H9 (cell line): ENCODE measurements at places on chromosomes 16 and 17. TPM values are rescaled to one million over a fixed set of nuclear protein-coding genes. Genes with fewer than 3 reads are reported as not detected.

DNA sequence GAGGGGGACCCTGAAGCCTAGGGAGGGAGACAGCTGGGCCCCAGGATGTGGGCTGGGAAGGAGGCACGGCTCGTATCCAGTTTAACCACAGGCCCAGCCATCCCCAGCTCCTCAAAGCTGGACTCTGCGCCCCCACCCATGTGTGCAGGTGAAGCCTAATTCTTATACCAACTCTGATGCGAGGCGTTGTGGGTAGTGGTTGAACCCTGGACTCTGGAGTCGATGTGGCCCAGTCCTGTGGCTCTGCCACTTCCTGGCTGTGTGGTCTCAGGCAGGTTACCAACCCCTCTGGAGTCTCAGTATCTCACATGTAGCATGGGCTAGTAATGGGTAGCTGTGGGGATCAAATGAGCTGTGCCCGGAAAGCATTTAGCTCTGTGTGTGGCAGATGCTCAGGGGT lies 60.4 kb upstream of the TOB1 start:
- H3K36me3 ChIP-seq: no peaks in the 10 kb centered on the region
- H3K27me3 ChIP-seq: no peaks in the 10 kb centered on the region

Gene RNF112
- 0.81 and 1.1 TPM in 2 replicates for total RNA-seq

GRCh38 chr17:83103200-83103942 lies 24.0 kb downstream of the METRNL start:
- peak; percentile 71 for DNase-seq
- no peaks in the 10 kb centered on the region; the same call in 1 of the 2 replicates for H3K4me1 ChIP-seq
- no peaks in the 10 kb centered on the region for H3K36me3 ChIP-seq
- no peak overlapping the region for H3K4me3 ChIP-seq

DNA sequence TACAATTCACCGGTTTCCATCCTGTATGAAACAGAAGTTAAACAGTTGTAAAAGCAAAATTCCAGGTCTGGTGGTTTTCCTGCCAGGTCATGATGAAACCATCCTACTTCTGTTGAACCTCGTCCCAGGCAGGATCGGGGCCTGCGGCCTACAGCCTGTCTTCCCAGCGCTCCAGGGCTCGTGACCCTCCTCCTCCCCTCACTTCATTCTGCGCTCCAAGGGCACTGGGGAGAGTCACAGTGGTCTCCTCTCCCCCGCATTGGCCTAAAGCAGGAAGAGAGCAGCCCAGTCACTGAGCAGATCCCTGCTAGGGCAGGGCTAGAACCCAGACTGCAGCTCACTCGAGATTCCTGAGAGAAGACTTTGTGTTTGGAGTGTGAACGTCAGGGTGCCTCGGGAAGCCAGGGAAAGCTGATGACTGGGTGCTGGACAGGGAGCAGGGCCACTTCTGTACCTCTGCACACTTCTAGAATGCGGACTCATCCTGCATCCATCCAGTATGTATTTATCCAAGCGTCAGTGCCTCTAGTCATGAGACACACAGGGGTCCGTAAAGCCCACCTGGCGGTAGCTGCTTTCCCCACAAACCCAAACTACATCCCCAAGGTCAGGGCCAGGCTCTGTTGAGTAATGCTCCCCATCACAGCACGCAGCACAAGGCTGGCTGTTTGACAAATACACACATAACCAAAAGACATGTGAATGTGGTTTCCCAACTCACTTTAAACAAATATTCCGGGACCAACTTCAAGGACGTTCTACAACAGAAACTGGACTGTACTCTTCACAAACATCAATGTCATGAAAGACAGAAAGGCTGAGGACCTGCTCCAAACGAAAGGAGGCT lies 1.7 kb upstream of the ITGAE start:
- DNase-seq: no peak
- no peaks in the 10 kb centered on the region for H3K4me1 ChIP-seq
- H3K4me3 ChIP-seq: no peak overlapping the region
- H3K27me3 ChIP-seq: no peaks in the 10 kb centered on the region
- no peak overlapping the region for H3K27ac ChIP-seq
- H3K36me3 ChIP-seq: peaks cover 1% of the 10 kb centered on the region; the same call in 1 of the 3 replicates

Gene KRTAP17-1
- total RNA-seq: not detected in 2 replicates

DNA sequence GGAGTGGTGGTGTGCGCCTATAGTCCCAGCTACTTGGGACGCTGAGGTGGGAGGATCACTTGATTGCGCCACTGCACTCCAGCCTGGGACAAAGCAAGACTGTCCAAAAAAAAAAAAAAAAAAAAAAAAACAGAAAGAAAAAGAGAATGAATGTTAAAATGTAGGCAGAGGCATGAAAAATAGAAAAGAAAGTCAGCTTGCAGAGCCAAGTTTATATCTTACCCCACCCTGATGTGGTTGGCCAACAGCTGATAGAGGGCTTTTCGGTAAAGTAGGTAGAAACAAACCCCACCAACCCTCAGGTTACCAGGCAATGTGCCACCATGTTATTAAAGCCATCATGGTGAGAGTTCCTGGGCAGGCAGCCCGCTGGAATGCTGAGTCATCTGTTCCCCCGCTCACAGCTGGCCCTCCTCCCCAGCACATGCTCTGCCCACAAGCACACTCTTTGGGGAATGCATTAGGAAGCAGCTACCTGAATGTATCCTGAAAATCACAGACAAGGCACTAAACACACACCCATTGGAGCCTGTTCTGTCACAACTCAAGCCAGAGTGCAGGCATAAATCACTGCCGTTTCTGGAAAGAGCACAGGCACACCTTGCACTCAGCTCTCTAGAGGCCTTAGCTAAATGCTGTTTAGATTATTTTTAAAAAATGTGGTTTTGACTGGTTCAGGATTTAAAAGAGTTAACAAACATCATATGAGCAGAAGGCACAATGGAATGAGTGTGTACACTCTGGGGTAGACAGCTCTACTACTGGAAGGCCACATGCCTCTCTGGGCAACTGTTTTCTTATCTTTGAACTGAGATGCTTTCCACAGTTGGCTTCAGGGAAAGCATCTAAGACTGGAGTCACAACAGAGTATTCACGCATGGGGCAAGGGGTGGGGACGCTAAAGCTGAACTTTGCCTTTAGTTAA lies 128.5 kb downstream of the PARN start:
- no peak overlapping the region for H3K27ac ChIP-seq
- no peaks in the 10 kb centered on the region for H3K27me3 ChIP-seq
- peaks cover 7% of the 10 kb centered on the region for H3K4me1 ChIP-seq
- peak; percentile 80 for DNase-seq
- H3K36me3 ChIP-seq: no peaks in the 10 kb centered on the region

DNA sequence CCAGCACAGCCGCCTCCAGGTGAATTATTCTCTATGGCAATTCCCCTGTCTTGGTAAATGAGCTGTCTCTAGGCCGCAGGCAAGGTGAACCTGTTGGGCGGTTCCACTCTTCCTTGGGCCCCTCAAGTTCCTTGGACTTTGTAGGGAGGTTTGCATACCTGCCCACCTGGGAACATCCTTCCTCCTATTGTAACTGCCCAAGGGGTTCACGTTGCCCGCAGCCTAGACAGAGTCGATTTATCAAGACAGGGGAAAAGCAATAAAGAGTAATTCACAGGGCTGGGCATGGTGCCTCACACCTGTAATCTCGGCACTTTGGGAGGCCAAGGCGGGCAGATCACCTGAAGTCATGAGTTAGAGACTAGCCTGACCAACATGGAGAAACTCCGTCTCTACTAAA lies 122.5 kb downstream of the KCNJ18 start:
- H3K36me3 ChIP-seq: peaks cover 21% of the 10 kb centered on the region
- no peaks in the 10 kb centered on the region for H3K4me1 ChIP-seq
- H3K27me3 ChIP-seq: no peaks in the 10 kb centered on the region

DNA sequence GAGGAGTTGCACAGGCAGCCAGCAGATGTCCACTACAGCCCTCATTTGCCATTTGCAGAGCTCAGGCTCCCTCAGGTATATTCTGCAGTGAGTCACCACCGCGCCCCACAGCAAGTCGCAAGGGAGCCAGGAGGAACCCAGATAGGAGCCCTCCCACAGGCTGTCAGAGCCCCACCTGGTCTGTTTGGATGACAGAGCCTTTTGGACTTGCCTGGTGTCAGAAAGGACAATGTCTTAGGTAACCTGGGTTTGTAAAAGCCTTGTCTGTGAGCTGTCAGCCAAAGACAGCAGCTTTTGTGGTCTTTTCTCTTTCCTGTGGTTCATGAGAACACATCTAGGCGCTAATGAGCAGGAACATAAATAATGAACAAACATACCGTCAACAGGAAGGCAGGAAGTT lies 70.9 kb downstream of the GNAO1 start:
- H3K27me3 ChIP-seq: no peaks in the 10 kb centered on the region
- H3K4me1 ChIP-seq: peaks cover 4% of the 10 kb centered on the region; the same call in 1 of the 2 replicates
- no peak overlapping the region for H3K4me3 ChIP-seq
- DNase-seq: no peak

DNA sequence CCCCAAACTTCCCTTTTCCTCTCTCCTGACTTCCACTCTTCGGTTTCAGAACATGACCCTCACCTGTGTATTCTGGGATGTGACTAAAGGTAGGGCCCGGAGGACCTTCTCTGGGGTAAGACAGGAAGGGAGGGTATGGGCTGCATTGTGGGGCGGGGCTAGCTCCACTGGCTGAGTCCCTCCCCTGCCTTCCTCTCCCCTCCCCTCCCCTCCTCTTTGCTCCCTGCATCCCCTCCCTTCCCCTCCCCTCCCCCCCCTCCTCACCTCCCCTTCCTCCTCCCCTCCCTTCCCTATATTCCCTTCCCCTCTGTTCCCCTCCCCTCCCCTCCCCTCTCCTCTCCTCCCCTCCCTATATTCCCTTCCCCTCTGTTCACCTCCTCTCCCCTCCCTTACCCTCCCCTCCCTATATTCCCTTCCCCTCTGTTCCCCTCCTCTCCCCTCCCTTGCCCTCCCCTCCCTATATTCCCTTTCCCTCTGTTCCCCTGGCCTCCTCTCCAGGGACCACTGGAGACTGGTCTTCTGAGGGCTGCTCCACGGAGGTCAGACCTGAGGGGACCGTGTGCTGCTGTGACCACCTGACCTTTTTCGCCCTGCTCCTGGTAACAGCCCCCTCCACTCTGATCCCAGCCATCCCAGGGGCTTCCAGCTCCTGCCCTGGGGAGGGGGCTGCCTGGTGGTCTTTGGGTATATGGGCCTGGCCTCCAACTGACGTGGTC lies 11.8 kb downstream of the ADGRG3 start:
- peaks cover 4% of the 10 kb centered on the region; the same call in 1 of the 2 replicates for H3K4me1 ChIP-seq
- peak; percentile 65 for DNase-seq
- no peaks in the 10 kb centered on the region for H3K27me3 ChIP-seq

- H3K4me3 ChIP-seq: no peak overlapping the region
- H3K36me3 ChIP-seq: peaks cover 25% of the 10 kb centered on the region
- no peaks in the 10 kb centered on the region for H3K27me3 ChIP-seq
- DNase-seq: peak; percentile 58
- H3K27ac ChIP-seq: no peak overlapping the region
Measured at GRCh38 chr17:4032738-4033137, 68.5 kb upstream of the ATP2A3 start.

- H3K27me3 ChIP-seq: no peaks in the 10 kb centered on the region
- no peaks in the 10 kb centered on the region for H3K4me1 ChIP-seq
- H3K36me3 ChIP-seq: peaks cover 4% of the 10 kb centered on the region; the same call in 2 of the 3 replicates
- no peak for DNase-seq
Measured at GRCh38 chr17:20273741-20274500, 193.4 kb downstream of the LGALS9B start.

DNA sequence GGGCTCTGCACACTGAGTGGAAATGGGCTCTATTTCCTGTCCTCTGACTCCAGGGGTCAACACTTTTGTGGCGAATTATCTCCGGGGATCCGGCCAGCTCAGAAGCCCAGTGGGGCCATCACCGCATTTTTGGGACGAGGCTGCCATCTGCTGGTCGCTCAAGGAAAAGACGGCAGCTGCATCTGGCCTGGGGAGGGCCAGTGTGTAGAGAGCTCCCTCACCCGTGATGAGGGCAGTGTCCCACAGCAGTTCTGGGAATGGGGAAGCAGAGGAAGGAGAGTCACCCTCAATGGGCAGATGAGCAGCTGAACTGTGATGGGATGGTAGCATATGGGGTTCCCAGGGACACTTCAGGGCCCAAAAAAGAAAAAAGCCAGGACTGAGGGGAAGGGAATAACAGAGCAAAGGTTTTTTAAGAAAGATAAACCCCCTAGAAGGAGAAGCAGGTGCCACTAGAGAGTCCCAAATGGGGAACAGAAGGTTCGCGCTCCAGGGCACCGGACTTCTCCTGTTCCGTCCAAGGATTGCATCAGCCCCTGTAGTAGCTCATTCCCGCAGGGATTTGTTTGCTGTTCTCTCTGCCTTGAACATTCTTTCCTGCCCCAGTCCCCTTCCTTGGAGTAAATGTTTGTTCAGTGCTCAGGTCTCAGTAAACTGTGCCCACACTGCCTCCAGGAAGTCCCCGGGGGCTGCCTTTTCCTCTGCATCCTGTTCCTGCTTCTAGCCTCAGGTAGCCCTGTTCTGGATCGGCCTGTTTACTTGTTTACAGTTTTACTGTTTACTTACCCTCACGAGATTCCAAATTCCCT lies 9.3 kb upstream of the ABCC12 start:
- peak; percentile 87 for DNase-seq
- no peaks in the 10 kb centered on the region; the same call in 2 of the 3 replicates for H3K36me3 ChIP-seq
- no peaks in the 10 kb centered on the region for H3K4me1 ChIP-seq
- H3K4me3 ChIP-seq: no peak overlapping the region

DNA sequence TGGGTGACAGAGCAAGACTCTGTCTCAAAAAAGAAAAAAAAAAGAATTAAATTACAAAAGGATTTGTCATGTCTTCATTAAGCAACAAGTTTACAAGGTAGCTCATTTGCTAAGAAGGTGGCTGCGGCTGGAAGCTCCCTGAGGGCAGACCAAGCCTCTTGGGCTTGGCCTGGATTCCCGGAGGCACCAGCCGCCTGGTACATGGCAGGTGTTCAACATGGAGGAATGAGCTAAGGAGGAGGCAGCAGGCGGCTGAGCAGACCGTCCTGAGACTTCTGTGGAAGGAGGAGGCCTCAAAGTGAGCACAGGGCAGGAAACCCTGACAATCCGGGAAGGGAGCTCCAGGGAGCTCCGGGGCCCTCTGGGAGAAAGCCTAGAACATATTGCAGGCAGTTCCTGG lies 3.2 kb upstream of the MYLK3 start:
- H3K27ac ChIP-seq: no peak overlapping the region
- 0 out of 2 replicates have a peak, but pooled peaks cover 6% of the 10 kb centered on the region for H3K4me1 ChIP-seq
- no peaks in the 10 kb centered on the region for H3K27me3 ChIP-seq
- DNase-seq: no peak
- no peak overlapping the region for H3K4me3 ChIP-seq
- H3K36me3 ChIP-seq: no peaks in the 10 kb centered on the region
